ENCODE measurements at places on chromosomes 3 and 15. TPM values are rescaled to one million over a fixed set of nuclear protein-coding genes. Genes with fewer than 3 reads are reported as not detected.

DNA sequence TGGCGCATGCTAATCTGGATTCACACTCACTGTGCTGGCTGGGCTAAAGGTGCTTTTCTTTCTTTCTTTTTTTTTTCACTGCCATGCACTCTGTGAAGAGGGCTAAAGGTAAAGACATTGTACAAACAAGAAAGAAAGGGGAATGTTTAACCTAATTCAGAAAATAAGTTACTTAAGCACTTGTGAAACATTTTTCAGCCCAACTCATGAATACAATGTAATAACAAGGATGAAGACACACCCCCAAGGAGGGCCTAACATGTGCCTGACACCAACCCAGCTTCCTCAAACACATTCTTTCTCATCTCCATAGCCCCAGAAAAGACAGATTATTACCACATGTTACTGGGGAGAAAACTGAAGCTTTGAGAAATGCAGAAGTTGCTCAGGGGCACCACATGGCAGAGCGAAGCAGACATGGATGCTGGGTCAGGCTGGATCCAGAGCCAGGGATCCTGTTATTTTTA, 5.7 kb downstream of the STIMATE start:
- H3K36me3 ChIP-seq: peaks cover 6% of the 10 kb centered on the region
- DNase-seq: no peak
- H3K4me3 ChIP-seq: peak overlapping the region; percentile 7

GRCh38 chr3:149763565-149764195, 11.4 kb upstream of the COMMD2 start:
- peaks cover 19% of the 10 kb centered on the region for H3K27me3 ChIP-seq
- no peaks in the 10 kb centered on the region for H3K36me3 ChIP-seq
- no peak overlapping the region for H3K27ac ChIP-seq
- no peak for DNase-seq
- H3K4me3 ChIP-seq: no peak overlapping the region

The ARPP21 gene
- not detected for total RNA-seq

- DNase-seq: no peak
- no peak overlapping the region for H3K4me3 ChIP-seq
- H3K27ac ChIP-seq: no peak overlapping the region
- no peaks in the 10 kb centered on the region for H3K36me3 ChIP-seq
Measured at GRCh38 chr15:47412136-47412535, 305.2 kb upstream of the SEMA6D start.

The SIAH2 gene
- total RNA-seq: 44.5 TPM

Measured in activated B cell treated with CpG ODN at 0.5 μM for 24 hours (primary cell).